Activated CD4-positive, alpha-beta T cell treated with anti-CD3 and anti-CD28 coated beads for 36 hours (primary cell): ENCODE measurements at places on chromosomes 1 and 21.

DNA sequence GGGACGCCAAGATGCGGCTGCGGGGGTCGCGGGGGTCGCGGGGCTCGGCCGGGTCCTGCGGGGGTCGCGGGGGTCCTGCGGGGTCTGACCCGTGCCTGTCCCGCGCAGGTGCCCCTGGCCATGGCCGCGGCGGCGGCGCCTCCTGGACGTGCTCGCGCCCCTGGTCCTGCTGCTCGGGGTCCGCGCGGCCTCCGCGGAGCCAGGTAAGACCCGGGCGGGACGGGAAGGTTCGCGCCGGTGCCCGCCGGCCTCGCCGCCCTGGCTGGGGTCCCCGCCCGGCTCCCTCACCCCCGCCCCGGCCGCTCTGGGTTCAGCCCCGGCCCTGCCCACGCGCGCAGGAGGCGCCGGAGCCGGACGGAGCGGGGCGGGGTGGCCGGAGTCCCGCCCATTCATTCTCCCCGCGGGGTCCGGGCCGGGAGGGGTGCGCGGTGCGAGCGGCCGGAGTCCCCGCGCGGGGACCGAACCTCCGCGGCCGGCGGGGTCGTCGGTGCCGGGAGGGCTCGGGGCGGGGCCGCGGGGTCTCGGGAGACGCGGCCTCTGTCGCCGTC lies 380 bp downstream of the COL18A1 start:
- peak; percentile 21 for DNase-seq

- no peak for DNase-seq
Observed at GRCh38 chr1:56287721-56288120, 291.6 kb downstream of the PLPP3 start.

- DNase-seq: no peak
Observed at GRCh38 chr1:118486199-118486598, 301.2 kb upstream of the SPAG17 start.

DNA sequence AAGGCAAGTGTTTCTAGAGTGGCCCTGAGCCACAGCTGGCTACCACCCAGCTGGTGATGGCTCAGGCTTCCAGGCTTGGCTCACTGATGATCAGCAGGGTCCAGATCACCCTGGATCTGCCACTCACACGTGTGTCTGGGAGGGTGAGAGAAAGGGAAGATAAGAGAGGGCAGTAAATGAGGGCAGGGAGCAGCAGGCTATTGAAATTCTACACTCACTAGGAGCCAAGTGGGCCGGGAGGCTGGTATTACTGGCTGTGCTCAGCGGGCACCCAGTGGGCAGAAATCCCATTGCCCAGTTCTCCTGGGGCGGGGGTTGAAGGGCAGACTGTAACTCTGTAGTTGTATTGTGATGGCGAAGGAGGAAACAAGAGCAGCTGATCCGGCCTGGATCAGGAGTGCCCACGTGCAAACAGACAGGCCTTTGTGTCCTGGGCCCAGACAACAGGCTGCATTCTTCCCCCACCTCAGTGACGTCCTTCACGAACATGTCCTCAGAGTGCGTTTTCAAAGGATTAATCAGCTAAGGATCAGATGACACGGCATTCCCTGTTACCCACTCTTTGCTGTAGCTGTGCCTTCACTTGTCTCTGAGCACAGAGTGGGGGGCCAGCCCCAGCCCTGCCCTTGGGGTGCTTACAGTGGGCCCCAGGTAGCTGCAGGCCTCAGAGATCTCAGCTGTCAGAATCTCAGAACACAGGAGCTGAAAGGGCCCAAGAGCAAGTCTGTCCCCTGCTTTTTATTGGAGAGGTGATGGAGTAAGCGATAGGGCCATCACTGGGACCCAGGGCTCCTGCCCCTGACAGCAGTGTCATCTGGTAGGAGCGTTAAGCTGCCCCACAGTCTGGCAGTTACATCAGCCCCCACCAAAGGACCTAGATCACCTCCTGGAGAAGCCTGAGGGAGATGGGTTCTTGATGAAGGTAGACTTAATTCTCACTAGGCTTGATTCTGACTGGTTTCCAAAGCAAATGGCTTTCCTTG lies 60.5 kb downstream of the ATP1A1 start:
- no peak for DNase-seq

GRCh38 chr1:15500184-15501178 lies 23.5 kb downstream of the CASP9 start:
- DNase-seq: no peak

DNA sequence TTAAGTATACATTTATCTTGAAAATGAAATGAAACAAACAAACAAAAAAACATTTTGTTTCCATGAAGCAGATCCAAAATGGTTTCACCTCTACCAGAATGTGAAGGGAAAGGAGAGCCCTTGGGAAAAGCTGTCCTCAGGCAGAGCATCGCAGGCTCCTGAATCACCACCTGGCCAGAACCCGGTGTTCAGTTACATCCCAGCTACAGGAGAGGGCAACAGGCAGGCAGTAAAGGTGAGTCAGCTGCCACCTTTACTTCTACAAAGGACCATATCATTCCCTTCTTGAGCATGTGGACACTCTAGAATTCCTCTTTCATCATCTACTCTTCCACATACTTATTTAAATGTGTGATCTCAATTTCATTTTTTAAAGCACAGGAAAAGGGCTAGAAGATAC lies 151.2 kb downstream of the PIGK start:
- DNase-seq: no peak

DNA sequence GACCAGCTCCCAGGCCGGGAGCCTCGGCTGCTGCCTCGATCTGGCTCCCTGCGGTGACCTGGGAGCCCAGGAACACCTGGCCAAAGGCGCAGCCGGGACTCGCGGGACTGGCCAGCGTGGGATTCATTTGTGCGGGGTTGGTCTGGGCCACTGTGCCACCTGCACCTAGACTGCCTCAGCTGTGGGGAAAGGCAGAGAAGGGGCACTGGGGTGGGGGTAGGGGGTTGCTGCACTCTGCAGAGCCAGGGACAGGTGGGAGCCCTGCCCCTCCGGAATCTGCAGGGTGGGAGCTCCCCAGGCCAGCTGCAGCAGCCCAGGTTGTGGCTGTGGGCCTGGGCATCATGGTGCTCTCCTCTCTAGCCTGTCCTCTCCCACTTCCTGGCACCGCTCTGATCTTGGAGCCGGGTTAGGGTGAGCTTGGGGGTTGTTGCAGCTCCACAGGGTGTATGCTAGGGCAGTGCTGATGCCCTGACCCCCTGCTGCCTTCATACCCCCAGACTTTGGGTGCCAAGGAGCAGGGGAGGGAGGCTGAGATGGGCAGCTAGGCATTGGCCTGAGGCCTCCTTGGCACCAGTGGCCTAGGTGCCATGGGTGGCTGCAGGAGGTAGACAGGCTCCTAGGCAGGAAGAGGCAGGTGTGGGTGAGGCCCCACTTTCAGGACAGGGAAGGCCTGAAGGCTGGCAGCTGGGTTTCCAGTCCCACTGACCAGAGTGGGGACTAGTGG lies 57.5 kb upstream of the ETV3 start:
- DNase-seq: no peak
